ENCODE measurements at places on chromosomes 11 and 22.

DNA sequence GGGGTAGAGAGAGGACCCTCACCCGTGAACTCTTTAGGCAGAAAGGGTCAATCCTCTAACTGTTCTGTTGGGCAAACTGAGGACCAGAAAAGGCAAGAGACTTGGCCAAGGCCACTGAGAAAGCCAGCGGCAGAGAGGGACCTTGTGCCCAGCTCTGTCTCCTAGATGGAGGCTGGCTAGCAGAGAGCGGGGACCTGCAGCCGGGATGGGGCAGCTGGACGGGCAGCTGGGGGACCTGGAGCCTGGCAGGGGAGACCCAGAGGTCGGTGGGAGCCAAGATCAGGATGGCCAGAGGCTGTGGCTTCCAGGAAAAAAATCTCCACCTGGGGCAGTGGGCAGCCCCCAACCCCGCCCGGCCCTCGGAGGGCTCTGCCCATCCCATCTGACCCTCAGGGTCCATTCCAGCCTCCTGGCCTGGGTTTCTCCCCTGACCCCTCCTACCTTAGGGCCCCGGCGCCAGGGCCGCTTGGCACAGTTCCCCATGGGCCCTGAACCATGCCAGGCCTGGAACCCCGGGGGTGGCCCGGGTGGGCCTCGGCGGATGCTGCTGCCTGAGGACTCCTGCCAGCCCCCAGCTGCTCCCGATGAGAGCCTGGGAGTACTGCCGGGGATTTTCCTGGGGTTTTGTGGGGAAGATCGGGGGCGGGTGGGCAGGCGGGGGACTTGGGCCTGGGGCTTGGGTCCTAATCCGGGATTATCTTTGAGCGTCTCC lies at the start of gene CABP2:
TSS of gene CABP2 (minus strand) at position 603 of the 712 bp plus-strand sequence. CDS start at position 483, 120 bp downstream.
- DNase-seq: no peak

DNA sequence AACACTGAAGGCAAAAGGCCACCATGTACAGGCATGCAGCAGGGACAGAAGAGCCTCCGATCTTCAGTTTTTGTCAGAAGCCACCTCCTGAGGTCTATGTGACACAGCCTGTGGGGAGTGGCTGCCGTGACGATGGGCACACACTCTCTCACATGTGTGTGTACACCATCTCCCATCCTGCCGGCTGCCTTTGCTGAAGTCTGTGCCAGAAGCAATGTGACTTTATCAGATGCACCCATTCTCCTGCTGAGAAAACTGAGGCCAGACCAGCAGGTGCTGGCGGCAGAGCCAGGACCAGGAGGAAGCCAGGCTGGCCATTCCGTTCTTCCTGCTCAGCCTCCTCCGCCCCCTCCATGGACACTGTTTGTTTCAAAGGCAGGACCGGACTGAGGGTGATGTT lies 16.7 kb downstream of the SHANK2 start:
- DNase-seq: no peak

GRCh38 chr22:21009638-21010425 lies 5.1 kb upstream of the P2RX6 start:
- DNase-seq: no peak

- no peak for DNase-seq
Observed at GRCh38 chr11:57639321-57640067, 10.2 kb downstream of the YPEL4 start.
